HTR-8/SVneo (cell line): ENCODE measurements at places on chromosomes 7 and 10.

DNA sequence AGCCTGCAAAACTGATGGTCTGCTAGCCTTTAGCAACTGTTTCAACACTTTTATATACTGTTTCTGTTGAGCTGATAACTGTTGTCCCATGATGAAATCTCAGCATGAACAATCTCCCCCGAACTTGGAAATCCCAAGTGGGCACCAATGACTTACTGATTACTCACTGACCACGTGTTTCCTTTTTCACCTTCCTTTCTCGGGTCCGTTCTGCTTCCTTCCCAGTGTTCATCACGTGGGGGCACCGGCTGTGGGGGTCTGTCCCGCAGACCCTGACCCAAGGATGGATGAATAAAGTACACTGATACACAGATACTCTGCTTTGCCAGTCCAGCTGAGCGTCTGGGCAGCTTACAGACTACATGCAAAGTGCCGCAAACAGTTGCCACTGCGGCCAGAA is 39.0 kb upstream of the RASGEF1A start:
- no peak for DNase-seq

DNA sequence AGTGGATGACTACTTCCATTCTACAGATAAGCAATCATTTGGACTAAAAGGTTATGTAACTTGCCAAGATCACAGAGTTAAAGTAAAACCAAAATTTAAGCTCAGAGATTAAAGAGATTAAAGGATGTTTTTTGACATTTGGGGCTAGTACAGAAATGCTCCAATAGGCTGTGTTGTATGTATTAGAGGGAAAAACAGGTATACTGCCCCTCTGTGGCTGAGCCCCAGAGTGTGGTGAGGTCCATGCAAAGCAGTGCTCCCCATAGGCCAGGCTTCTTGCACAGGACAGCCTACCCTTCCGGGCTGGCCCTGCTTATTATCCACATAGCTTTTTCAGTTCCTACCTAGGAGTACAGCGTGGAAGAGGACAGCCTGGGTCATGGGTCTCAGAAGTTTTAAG is 322.8 kb downstream of the POM121L12 start:
- DNase-seq = no peak

- DNase-seq = no peak
Observed at GRCh38 chr7:101968720-101969466, 151.5 kb downstream of the CUX1 start.

DNA sequence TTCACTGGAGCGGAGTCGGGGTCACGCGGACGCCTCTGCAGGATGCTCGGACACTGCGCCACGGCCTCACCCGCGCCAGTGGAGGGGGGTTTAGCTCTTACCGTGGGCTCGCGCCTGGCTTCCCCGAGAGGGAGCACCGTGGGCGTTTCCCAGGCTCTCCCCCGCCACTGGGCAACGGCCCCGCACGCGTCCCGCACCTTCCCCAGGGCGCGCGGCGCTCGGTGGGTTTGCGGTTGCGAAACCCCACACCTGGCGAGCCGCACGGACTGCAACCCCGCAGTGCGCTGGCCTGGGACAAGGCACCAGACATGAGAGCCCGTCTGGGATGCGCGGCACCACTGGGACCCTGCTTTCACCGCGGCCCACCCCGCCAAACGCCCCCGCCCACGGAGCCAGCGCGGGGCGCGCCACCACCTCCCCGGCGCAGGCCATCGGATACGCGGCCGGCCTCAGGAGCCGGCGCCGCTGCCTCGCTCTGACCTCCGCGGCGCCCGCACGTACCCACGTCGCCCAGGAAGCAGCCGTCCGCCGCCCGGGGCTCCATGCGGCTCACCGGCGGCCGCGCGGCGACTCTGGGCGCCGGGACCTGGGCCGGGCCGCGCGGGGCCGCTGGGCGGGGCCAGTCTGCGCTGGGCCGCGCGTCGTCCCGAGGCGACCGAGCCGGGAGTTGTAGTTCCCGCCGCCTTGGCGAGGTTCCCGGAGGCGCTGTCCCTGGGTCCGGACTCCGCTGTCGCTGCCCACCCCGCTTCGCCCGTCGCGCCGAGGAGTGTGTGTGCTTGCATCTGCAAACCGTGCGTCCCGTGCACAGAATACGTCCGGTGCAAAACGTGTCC is at the start of gene ASB13:
TSS of gene ASB13 (minus strand) at position 588 of the 833 bp plus-strand sequence. CDS start at position 544, 44 bp downstream.
- DNase-seq = peak; percentile 52

GRCh38 chr10:76310588-76311080 is 879.2 kb downstream of the LRMDA start:
- no peak for DNase-seq

- no peak for DNase-seq
Observed at GRCh38 chr10:78166261-78166660, 132.6 kb downstream of the RPS24 start.

- no peak for DNase-seq
Observed at GRCh38 chr10:64039198-64039597, 518.0 kb downstream of the REEP3 start.

GRCh38 chr10:133006202-133006601 is 63.8 kb upstream of the CFAP46 start:
- no peak for DNase-seq

DNA sequence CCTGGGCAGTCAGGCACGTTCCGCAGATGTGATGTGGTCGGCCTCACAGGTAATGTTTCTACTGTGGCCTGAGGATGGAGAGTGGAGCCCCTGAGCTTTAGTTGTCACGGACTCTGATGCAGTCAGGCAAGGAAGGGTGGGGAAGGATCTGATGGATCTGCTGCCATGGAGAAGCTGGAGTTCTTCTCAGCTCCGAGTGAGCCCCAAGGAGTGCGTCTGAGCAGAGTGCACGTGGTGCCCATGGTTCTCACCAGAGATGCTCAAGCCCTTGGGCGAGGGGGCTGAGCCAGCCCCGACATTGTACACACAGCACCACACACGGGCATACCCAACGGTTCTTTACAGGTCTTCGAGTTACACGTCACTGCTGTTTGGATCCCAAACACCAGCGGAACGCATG is 192.5 kb downstream of the EBF3 start:
- DNase-seq = no peak
